NCI-H187 treated with DMSO at 0.1 percent for 48 hours (cell line): ENCODE measurements at places on chromosomes 6 and 20.

- no peak for DNase-seq
These were observed 97.6 kb upstream of the DEFB112 start for GRCh38 chr6:50147371-50147770.

- no peak for DNase-seq
These were observed 29.7 kb downstream of the ATXN1 start for GRCh38 chr6:16731478-16732051.

GRCh38 chr20:36654506-36654905 lies 8.5 kb upstream of the SLA2 start:
- DNase-seq = no peak

- no peak for DNase-seq
These were observed 149.1 kb upstream of the FAM83B start for GRCh38 chr6:54697424-54697823.

DNA sequence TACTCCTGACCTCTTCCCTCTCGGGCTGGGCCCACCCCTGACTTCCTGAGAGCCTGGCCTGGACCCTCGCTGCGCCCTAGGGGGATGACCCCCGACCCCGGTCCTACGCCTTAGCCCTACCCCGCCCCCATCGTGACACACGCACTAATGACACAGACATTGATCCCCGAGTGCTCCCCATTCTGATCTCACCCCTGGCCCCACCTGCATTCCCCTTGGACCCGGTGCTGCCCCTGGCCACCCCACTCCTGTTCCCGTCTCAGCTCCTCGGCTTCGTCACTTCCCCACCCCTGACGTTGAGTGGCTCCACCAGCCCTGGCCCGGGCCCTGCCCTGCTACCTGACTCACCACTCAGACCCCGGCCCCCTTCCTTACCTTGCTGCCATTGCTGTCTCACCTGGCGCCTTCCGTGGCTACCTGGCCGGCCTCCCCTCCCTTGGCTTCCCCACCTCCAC lies 12.1 kb downstream of the RBCK1 start:
- no peak for DNase-seq

GRCh38 chr6:82365016-82365795 lies 1.6 kb downstream of the TPBG start:
- no peak for DNase-seq
